ENCODE measurements at places on chromosomes 13 and 19.

- DNase-seq = no peak
Measured at GRCh38 chr19:9171393-9171991, 7.3 kb upstream of the OR7D2 start.

- DNase-seq = no peak
Measured at GRCh38 chr19:2115324-2115723, 18.6 kb downstream of the IZUMO4 start.

DNA sequence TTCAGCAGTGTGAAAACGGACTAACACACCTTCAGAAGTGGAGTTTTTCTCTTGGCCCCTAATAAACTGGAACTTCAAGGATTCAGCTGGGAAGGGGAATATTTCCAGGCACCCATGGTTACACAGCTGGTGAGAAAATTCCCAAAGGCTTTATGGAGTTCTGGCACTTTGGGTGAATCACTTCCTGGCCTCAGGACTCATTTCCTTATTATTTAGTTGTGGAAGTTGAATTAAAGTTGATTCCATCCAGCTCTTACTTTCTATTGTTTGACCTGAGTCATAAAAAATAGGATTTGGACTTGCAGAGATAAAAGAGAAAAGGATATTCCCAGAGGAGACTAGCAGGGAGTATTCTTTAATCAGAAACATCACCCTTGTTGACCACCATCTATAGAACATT lies 882.1 kb downstream of the UQCRFS1 start:
- no peak for DNase-seq

GRCh38 chr19:43466793-43467192 lies 1.4 kb upstream of the LYPD3 start:
- DNase-seq = no peak

DNA sequence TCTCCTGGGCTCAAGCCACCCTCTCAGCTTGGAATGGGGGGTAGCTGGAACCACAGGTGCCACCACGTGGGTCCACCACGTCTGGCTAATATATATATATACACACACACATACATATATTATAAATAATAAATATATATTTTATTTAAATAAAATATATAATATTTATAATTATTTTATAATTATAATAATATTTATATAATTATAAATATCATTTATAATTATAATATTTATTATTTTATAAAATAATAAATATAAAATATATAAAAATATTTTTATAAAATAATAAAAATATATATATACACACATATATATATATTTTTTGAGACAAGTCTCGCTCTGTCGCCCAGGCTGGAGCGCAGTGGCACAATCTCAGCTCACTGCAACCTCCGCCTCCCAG lies 2.4 kb downstream of the ELANE start:
- DNase-seq = no peak

GRCh38 chr13:77584106-77584505 lies 48.6 kb downstream of the SCEL start:
- DNase-seq = no peak

DNA sequence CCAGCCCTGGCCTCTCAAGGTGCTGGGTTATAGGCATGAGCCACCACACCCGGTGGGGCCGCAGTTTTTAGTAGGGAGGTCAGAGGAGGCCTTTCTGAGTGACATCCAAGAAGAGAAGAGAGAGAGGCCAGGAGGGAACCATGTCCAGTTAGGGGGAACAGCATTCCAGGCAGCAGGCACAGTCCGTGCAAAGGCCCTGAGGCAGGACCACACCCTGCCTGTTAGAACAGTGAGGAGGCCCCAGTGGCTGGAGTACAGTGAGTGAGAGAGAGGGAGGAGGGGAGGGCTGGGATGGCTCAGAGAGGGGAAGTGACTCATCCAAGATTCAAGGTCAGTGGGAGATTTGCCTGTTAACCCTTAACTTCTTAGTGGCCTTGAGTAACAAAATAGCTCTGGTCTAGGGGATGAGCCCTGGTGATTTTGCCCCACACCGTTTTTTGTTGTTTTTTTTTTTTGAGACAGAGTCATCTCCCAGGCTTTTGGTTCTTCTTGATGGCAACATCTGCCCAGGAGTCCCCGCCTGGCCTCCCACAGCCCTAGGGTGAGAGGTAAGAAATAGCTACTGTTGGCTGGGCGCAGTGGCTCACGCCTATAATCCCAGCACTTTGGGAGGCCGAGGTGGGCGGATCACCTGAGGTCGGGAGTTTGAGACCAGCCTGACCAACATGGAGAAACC lies 2.7 kb upstream of the PLIN3 start:
- DNase-seq = peak; percentile 68

DNA sequence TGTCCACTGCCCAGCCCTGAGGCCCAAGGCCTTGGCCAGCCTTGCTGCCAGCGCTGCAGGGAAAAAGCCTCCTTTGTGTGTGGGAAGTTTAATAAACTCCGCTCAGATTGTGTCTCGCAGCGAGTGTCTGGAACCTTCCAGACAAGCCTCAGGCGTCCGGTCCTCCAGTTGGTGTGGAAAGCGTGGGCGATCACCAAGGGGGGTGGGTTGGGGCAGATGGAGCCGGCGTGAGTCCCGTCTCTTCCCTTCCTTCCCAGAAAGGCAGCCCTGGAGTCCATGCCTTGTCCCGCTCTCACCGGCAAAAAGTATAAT lies 4.6 kb downstream of the STK11 start:
- no peak for DNase-seq

DNA sequence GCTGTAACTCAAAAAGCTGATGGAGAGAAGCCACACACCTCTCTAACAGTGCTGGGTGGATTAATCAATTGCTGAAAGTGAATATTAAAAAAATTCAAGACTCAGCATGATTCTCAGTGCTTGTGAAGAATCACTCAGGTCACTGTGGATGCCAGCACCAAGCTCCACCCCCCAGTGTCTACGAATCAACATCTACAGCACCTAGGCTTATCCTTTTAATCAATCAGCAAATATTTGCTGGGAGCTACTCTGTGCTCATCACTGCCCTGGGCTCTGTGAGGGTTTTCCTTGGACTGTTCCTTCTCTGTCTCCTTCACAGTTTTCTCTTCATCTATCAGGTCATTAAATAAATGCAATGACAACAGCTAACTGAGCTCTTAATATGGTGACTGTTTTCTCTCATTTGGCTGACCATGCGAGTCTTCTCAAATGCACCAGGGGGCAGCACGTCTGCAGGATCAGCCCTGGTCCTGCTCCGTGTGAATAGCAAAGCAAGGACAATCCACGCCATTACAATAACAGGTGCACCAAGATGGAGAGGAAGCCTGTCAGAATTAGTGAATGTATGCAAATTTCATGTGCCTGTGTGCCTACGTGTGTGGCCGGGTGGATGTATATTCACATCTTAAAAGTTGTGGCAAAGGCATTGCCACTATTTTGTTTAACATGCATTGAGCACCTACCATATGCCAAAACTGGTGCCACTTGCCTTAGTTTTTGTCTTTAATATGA lies 14.6 kb upstream of the C13orf42 start:
- peak; percentile 61 for DNase-seq

DNA sequence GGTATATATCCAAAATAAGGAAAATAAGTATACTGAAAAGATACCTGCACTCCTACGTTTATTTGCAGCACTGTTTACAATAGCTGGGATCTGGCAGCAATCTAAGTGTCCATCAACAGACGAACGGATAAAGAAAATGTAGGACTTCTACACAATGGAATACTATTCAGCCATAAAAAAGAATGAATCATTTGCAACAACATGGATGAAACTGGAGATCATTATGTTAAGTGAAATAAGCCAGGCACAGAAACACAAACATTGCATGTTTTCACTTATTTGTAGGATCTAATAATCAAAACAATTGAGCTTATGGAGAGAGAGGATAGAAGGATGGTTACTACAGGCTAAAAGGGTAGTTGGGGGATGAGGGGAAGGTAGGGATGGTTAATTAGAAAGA lies 494.0 kb downstream of the UQCRFS1 start:
- no peak for DNase-seq

DNA sequence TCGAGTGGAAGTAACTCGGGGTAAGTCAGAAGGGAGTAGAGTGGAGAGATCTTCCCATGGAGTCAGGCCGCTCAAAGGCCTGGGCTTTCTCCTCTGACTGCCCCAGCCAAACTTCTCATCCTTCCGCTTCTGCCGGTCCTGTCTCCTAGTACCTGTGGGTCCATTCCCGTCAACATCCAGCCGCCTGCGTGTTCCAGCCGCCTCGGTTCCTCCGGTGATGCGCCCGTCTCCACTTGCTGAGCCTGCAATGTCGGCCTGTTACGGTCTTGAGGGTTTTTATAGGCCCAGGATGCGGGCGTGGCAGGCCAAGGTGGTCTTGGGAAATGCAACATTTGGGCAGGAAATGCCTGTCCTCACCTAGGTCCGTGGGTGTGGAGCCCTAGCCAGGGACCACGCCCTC lies 38.3 kb downstream of the RASL11A start:
- DNase-seq = no peak

- DNase-seq = peak; percentile 78
Measured at GRCh38 chr19:42270346-42271044, 1.4 kb downstream of the CIC start.

DNA sequence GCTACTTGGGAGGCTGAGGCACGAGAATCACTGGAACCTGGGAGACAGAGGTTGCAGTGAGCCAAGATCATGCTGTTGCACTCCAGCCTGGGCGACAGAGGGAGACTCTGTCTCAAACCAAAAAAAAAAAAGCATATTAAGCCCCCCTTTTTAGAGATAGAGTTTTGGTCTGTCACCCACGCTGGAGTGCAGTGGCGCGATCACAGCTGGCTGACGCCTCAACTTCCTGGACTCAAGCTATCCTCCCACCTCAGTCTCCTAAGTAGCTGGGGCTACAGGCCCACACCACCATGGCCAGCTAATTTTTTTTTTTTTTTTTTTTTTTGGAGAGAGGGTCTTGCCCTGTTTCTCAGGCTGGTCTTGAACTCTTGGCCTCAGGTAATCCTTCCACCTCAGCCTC lies 34.2 kb upstream of the MAP3K10 start:
- no peak for DNase-seq

GRCh38 chr19:42198676-42199439 lies 18.6 kb downstream of the DEDD2 start:
- DNase-seq = peak; percentile 81

DNA sequence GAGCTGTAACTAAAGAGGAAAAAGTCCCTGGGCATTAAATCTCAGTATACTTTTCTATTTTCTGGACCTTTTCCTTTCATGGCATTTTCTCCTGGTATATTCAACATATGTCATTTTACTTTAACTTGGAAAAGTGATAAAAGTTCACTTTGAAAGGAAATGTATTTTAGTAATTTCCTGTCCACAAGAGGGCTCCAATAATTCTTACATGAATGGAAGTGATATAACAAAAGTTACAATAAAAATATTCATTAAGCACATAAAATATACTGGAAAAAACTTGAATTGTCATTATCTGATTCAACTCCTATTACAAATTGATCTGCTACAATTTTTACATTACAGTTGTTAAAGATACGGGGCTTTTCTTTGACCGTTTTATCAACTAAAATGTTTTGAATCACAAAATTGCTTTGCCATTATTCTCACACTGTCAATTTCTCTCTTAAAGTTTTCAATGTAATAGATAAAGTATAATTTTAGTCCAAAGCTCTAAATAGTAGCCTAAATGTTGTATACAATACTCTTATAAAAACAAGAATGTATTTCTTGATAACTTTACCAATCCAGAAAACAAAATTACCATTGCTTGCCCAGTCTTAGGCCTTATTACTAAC lies 4.9 kb downstream of the UBL3 start:
- no peak for DNase-seq

DNA sequence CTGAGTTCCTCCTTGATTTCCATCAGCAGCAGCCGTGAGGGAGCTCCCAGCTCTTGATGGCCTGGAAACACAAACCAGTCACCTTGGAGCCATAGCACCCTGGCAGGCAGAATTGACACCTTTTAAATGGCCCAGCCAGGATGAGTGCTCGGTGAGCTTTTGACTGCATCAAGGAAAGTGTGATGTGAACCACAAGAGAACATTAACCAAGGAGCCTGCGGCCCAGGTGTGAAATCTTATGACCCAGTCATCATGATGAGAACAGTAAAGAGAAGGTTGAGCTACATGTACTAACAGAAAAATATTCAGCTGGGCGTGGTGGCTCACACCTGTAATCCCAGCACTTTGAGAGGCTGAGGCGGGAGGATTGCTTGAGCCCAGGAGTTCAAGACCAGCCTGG lies 22.8 kb downstream of the SUGP2 start:
- DNase-seq = no peak

DNA sequence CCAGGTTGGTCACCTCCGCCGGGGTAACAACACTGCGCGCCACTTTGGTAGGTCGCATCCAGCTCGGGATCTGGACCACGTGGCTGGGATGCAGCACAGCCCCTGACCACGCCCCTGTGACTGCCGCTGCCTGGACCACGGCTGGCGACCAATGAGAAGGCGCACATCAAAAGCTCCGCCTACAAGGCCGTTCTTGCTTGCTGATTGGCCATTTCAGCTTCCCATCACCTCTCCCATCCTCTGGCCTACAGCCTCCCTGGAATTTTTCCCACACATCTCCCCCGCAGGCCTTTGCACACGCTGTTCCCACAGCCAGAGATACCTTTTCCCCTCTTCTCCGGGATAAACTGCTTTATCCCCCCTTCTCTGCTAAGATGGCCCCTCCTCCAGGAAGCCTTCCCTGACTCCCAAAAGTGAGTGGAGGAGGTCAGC lies 12.5 kb upstream of the MAP1S start:
- DNase-seq = no peak

Measured in activated CD4-positive, alpha-beta T cell treated with anti-CD3 and anti-CD28 coated beads, Interleukin-2, Interleukin-6, amounts not matched to agents 100 ng/mL and 50 ng/mL, durations not matched to agents 16 hours and 8 hours (primary cell).